Activated T-helper 1 cell treated with anti-CD3 and anti-CD28 coated beads, Interleukin-2, amount 50 U/mL, for 16 hours (primary cell): ENCODE measurements at places on chromosomes 3 and 15.

- DNase-seq, result no peak
Measured at GRCh38 chr3:60810881-60811280, 440.4 kb downstream of the FHIT start.

- DNase-seq, result no peak
Measured at GRCh38 chr3:193869221-193870201, 266.4 kb upstream of the HES1 start.

GRCh38 chr15:47708161-47708980, 8.9 kb upstream of the SEMA6D start:
- no peak for DNase-seq

- no peak for DNase-seq
Measured at GRCh38 chr3:40240921-40241320, 68.6 kb upstream of the EIF1B start.

- no peak for DNase-seq
Measured at GRCh38 chr15:90188914-90189748, 12.0 kb upstream of the SEMA4B start.

DNA sequence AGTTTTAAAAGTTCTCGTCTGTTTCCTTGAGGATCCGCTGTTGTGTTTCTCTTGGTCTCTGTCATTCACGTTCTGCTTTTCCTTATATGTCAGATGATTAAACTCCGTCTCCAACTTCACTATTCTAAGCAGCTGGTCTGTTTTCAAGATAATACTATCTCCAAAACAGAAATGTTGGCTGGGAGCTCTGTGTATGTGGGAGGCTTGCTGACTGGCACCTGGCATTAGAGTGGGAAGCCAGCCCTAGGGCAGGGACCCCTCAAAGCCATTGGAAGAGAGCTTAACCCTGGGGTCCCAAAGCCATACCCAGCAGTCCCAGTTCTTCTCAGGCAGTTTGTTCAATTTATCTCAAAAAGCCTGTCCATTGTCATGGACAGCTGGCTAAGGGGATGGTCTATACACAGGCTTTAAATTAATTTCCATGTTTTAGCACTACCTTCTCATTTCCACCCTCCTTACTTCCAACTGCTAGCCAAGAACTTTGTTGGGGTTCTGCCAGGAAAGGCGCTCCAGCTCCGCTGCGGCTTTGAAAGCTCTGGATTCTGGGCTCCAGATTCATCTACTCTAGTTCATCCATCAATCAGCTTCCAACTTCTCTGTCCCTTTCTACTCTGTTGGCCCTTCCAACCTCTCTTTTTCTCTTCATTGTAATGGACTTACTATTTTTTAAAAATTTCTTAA, 9.2 kb downstream of the BTBD1 start:
- DNase-seq, result no peak

- DNase-seq, result no peak
Measured at GRCh38 chr3:78822726-78823125, 945.1 kb downstream of the ROBO1 start.

DNA sequence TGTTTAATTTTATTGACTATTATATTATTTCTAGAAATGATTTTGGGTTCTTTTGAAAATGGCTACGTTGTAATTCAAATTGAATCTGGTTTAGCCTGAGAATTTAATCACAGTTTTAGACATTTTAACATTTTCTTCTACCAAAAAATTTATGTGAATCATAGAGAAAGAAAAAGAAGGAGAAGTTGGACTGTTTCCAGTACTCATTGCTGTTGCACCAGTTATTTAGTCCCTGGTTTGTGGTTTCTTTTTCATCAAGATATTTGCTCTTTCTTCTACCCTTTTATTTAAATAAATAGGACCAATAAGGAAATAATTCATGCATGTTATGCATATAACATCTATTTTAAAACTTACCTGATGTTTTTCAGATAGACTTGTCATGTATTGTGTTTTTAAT, 1337.1 kb downstream of the ROBO1 start:
- no peak for DNase-seq

DNA sequence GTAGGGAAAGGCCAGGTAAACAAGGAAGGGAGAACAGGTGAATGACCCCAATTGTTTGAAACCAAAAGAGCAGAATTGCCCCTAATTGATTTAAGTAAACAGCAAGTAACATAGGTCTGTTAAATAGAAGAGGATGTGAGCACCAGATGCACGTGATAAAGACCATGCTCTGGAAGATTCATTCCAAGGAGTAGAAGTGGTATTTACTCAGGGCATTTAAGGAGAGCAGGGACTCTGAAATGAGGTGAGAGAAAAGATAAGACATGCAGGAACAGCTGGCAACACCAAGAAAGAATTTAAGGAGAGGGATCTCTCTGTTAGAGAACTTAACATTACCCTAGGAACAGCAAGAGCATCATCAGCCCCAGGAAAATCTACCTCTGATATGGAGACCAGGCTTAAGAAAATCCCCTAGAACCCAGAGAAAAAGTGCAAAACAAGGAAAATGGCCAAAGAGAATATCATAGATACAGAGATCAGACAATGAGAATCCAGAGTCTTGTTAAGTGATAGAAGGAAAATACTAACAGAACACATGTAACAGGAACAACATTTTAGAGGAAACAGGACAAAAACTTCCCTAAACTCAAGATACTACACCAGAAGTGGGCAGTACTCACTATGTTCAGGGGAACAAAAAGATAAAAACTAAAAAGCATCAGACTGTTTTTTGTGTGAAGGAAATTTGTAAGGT, 6.4 kb downstream of the NUDT16 start:
- DNase-seq, result no peak

GRCh38 chr15:66723826-66724731, 22.0 kb downstream of the SMAD6 start:
- DNase-seq, result no peak

GRCh38 chr3:132253262-132253878, 63.8 kb upstream of the ACP3 start:
- DNase-seq, result no peak

- DNase-seq, result no peak
Measured at GRCh38 chr3:38022301-38022700, 7.1 kb downstream of the PLCD1 start.

- DNase-seq, result no peak
Measured at GRCh38 chr15:101086394-101087171, 165.3 kb downstream of the CHSY1 start.

DNA sequence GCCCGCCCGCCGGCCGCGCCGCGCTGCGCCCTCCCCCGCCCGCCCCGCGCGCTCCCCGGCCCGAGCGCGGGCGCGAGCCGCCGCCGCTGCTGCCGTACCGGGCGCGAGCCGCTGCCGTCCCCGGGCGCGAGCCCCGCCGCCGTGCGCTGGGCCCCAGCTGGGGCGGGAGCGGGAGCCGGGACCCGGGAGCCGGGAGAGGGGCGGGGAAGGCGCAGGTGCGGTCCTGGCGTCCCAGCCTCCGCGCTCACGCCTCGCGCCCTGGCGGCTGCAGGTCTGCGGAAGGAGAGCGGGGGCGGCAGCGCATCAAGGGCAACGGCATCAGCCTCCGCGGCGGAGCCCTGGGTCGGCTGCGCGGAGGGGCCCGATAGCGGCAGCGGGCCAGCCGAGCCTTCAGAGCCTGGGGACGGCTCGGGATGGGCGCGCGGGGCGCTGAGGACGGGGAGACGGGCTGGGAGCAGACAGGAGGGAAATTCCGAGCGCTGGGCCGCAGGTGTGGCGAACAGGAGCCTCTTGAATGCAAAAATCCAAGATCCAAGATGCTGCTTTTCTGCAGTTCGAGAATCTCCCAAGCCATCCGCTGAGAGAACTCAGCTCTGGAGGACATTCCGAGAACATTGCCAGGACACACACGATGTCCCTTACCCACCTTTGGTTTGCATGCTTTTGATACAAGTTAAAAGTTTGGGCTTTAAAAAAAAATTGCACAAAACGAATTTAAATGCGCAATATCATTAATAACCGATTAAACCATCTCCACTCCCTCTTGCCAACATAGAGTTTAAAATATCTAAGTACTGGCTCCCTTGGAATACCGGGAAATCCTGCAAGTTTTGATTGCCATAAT, 251.1 kb downstream of the TJP1 start:
- no peak for DNase-seq

DNA sequence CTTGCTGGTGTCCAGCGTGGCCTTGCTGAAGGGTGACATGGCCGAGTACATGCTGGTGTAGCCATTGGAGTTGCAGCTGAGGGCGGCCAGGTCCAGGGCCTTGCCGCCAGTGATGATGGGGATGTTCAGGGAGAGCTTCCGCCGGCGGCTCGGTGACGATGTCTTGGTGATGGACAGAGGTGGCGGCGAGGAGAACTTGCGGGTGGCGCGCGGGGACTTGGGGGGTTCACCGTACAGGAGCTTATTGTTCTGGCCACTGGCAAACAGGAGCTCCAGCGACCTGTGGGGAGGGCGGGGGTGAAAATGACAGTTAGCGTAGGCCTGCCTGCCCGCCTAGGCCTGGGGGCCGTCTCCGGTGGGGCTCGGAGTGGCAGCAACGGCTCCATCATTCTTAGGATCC, 59.0 kb upstream of the CTSH start:
- DNase-seq, result no peak

DNA sequence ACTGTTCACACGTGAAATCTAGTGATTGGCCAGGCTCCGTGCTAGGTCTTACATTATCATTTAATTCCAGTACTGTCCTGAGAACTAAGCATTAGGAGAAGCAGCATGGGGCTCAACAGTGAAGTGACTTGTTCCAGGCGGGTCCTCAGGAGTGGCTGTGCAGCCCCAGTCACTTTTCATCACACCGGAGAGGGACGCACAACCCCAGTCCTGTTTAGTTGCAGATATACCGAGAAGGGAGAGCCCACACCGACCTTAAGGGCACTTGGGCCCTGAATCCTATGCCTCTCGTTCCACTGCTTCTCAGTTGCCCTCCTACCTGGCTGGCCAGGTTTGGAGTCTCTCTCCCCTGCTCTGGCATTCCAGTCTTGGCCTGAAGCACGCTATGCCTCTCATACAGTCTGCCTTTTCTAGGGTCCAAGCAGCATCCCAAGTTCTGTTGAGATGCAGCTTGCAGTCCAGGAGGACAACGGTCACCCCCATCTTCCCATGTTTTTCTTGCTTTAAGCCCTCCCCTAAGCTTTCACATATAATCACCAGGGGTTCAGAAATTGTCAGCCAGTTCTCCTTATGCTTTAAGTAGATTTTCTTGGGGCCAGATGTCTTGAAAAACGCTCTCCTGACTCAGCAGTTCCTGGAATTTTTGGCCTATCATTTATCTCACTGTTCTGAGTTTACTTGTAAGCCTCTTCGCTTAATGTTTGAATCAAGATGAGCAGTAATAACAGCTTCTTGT, 10.1 kb downstream of the FAM131A start:
- no peak for DNase-seq

GRCh38 chr3:147688868-147689267, 279.7 kb downstream of the ZIC1 start:
- no peak for DNase-seq

DNA sequence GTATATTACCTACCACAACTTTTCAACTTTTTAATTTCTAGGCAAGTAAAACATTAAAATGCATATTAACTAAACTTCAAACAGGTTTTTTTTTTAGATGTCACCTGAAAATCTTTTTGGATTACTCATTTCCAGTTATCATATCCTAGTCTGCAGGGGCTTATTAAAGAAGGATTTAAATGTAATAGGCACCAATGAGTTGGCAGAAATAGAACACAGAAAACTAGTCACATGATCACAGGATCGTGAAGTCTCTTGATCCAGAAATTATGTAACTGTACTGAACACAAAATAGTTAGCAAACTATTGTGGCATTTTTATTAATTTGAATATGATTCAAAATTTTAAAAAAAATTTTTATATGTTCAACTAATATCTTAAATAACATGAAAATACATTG, 654.4 kb upstream of the NAALADL2 start:
- no peak for DNase-seq

- DNase-seq, result no peak
Measured at GRCh38 chr3:17508180-17508752, 234.2 kb downstream of the TBC1D5 start.

DNA sequence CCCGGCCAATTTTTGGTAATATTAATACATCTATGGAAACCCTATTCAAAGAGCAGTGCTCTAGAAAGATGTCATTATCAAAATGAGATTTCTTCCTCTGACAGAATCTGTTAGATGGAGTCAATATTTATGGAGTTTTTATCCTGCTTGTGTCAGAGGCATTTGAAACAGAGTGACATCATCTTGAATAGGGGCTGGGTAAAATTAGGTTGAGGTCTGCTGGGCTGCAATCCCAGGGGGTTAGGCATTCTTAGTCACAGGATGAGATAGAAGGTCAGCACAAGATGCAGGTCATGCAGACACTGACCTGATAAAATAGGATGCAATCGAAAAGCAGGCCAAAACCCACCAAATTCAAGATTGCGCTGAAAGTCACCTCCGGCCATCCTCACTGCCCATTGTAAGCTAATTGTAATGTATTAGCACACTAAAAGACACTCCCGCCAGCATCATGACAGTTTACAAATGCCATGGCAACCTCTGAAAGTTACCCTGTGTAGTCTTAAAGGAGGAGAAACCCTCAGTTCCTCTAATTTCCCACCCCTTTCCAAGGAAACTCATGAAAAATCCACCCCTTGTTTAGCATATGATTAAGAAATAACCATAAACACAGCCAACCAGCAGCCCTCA, 27.3 kb upstream of the CCDC50 start:
- DNase-seq, result no peak

- DNase-seq, result no peak
Measured at GRCh38 chr3:10722911-10723310, 93.1 kb upstream of the SLC6A11 start.

GRCh38 chr15:70323111-70323851, 225.6 kb upstream of the TLE3 start:
- DNase-seq, result no peak

DNA sequence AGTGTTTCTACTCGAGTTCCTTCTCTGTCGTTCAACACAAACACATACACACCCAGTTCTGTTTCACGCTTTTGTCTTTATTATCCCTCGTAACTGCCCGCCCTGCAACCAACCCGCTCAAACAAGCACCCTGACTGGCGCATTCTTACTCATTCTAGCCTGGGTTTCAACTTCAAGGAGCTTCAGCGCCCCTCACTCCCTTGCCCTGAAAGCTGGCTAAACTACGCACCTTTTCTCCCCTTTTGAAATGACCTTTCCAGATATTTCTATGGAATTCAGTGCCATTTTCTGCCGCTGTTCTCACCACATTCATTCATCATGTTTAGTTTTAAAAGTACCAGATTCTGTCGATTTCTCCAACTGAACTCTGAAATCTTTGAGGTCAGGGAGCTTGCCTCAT, 653 bp upstream of the MFSD1 start:
- DNase-seq, result no peak

GRCh38 chr15:35728219-35728940, 182.4 kb upstream of the DPH6 start:
- DNase-seq, result no peak

GRCh38 chr15:68427963-68428362, 4.0 kb downstream of the ITGA11 start:
- DNase-seq, result no peak
